IMR-90 (cell line): ENCODE measurements at places on chromosomes 7 and 10. TPM values are rescaled to one million over a fixed set of nuclear protein-coding genes. Genes with fewer than 3 reads are reported as not detected.

Gene SRRM3
- 0.18 and 0.28 TPM in 2 replicates for total RNA-seq

Gene CALD1
- total RNA-seq: 487 and 532 TPM in 2 replicates

Gene PAOX
- 3.6 and 3.8 TPM in 2 replicates for total RNA-seq

Gene NPFFR1
- total RNA-seq: not detected in 2 replicates

DNA sequence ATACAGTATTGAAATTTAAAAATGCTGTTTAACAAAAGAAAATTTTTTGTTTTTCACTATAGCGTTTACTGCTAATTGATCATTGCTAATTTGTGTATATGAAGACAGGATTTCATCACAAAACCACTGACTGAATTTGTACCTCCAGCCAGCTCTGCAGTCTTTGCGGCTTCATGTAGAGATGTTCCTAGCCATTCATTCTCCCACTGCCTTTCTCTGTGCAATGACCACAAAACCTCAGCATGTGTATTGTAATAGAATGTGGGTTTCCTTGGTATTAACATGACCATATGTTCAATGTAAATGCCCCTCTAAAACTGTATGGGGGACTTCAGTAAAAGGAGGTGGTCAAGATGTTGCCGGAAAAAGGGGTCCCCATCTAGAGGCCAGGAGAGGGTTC is 81.1 kb upstream of the STEAP1B start:
- DNase-seq: no peak
- H3K27me3 ChIP-seq: no peaks in the 10 kb centered on the region
- no peak overlapping the region for H3K4me3 ChIP-seq
- no peak overlapping the region for H3K27ac ChIP-seq
- no peaks in the 10 kb centered on the region for H3K36me3 ChIP-seq

- DNase-seq: no peak
- H3K27me3 ChIP-seq: no peaks in the 10 kb centered on the region
- peaks cover 13% of the 10 kb centered on the region for H3K36me3 ChIP-seq
- no peak overlapping the region for H3K27ac ChIP-seq
- H3K4me3 ChIP-seq: no peak overlapping the region
Measured at GRCh38 chr10:114829160-114829909, 7.8 kb downstream of the FHIP2A start.

DNA sequence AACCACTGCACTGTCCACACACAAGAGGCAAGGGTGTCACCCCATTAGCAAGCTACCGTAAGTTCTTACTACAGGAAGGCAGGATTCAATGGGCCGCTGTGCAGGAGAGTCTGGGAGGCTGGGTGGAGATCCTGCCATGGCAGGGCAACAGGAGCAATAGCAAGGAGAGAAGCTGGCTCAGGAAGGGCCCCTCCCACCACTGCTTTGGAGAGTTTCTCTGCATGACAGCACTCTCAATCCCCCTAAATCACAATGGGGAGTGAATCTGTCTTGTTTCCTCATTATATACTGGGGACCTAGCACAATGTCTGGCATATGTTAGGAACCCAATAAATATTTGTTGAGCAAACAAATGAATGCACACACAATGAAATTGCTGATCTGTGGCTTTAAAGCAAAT is 83.2 kb upstream of the SFMBT2 start:
- no peaks in the 10 kb centered on the region for H3K4me1 ChIP-seq
- H3K27ac ChIP-seq: no peak overlapping the region
- H3K27me3 ChIP-seq: no peaks in the 10 kb centered on the region
- no peak for DNase-seq
- no peaks in the 10 kb centered on the region for H3K36me3 ChIP-seq
- no peak overlapping the region for H3K4me3 ChIP-seq

DNA sequence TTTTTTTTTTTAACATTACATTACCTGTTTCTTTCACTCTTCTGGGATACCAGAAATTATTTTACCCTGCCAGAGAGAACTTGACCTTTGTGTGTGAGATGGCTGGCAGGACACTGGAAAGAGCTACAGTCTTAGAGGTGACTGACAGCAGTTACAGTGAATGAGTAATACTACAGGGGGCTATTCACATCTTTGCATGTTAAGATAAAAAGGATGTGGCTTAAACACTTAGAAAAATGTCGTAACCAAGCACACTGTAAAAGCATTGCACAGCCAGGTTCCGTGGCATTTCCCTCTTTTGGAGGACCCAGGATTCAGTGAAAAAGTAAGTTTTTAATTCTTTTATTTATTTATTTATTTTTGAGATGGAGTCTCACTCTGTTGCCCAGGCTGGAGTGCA is 18.8 kb upstream of the TBC1D12 start:
- DNase-seq: no peak
- no peaks in the 10 kb centered on the region for H3K36me3 ChIP-seq
- no peak overlapping the region for H3K4me3 ChIP-seq
- no peak overlapping the region for H3K27ac ChIP-seq
- H3K4me1 ChIP-seq: 0 out of 2 replicates have a peak, but pooled peaks cover 2% of the 10 kb centered on the region

- DNase-seq: no peak
- peaks cover 37% of the 10 kb centered on the region for H3K27me3 ChIP-seq
- no peaks in the 10 kb centered on the region; the same call in 1 of the 2 replicates for H3K4me1 ChIP-seq
- H3K36me3 ChIP-seq: no peaks in the 10 kb centered on the region
- no peak overlapping the region for H3K4me3 ChIP-seq
Measured at GRCh38 chr7:128112018-128112780, 81.0 kb upstream of the LRRC4 start.

- H3K27me3 ChIP-seq: no peaks in the 10 kb centered on the region
- no peak for DNase-seq
- H3K4me3 ChIP-seq: peak overlapping the region; percentile 100
- H3K36me3 ChIP-seq: no peaks in the 10 kb centered on the region
- peak overlapping the region; percentile 71; the same call in 1 of the 2 replicates for H3K27ac ChIP-seq
- H3K4me1 ChIP-seq: peaks cover 4% of the 10 kb centered on the region; the same call in 1 of the 2 replicates
Measured at GRCh38 chr10:116741391-116742351, 695 bp downstream of the HSPA12A start.

- no peaks in the 10 kb centered on the region for H3K36me3 ChIP-seq
- peak; percentile 49 for DNase-seq
- no peaks in the 10 kb centered on the region for H3K27me3 ChIP-seq
- no peak overlapping the region for H3K4me3 ChIP-seq
- peaks cover 17% of the 10 kb centered on the region for H3K4me1 ChIP-seq
Measured at GRCh38 chr10:71234970-71235685, 22.8 kb downstream of the UNC5B start.

DNA sequence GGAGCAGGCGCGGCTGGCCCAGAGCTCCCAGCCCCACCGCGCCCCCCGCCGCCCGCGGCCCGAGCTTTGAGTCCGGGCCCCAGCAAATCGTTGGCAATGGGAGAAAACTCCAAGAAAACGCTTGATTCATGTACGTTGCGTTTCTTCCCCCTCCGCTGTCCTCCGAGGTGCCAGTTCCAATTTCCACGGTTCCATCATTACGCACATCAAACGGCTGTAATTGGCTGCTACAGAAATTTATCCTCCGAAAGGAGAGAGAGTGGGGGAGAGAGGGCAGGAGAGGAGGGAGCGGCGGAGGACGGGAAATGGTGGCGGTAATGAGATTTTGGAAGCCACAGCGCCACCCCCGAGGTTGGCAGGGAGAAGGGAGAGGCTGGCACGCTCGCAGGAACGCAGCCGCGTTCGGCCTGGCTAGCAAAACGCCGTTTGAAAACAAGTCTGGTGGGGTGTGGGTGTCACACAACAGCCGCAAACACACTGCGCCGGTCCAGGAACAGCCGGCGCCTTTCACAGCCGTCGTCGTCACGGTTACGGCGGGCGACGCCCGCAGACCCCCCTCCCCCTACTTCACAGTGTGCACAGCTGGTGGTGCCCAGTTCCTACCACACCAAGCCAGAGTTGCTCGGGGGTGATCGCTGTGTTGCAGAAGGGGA is 57.5 kb downstream of the UNCX start:
- peaks cover 71% of the 10 kb centered on the region for H3K27me3 ChIP-seq
- H3K4me1 ChIP-seq: no peaks in the 10 kb centered on the region; the same call in 1 of the 2 replicates
- no peak overlapping the region for H3K27ac ChIP-seq
- no peaks in the 10 kb centered on the region for H3K36me3 ChIP-seq
- DNase-seq: no peak

GRCh38 chr10:19819419-19820033 is 3.3 kb downstream of the PLXDC2 start:
- no peak overlapping the region for H3K27ac ChIP-seq
- H3K4me1 ChIP-seq: no peaks in the 10 kb centered on the region
- no peak overlapping the region for H3K4me3 ChIP-seq
- H3K36me3 ChIP-seq: no peaks in the 10 kb centered on the region

- no peaks in the 10 kb centered on the region for H3K27me3 ChIP-seq
- H3K4me1 ChIP-seq: 0 out of 2 replicates have a peak, but pooled peaks cover 2% of the 10 kb centered on the region
- H3K27ac ChIP-seq: no peak overlapping the region
- no peaks in the 10 kb centered on the region for H3K36me3 ChIP-seq
Measured at GRCh38 chr7:14836006-14836405, 66.5 kb downstream of the DGKB start.

GRCh38 chr7:117062300-117062699 is 109.0 kb downstream of the ST7 start:
- H3K4me3 ChIP-seq: no peak overlapping the region
- H3K4me1 ChIP-seq: peaks cover 7% of the 10 kb centered on the region
- peak overlapping the region; percentile 62; the same call in 1 of the 2 replicates for H3K27ac ChIP-seq
- no peaks in the 10 kb centered on the region for H3K36me3 ChIP-seq
- no peaks in the 10 kb centered on the region for H3K27me3 ChIP-seq

- peak overlapping the region; percentile 55 for H3K27ac ChIP-seq
- peak; percentile 91 for DNase-seq
- peak overlapping the region; percentile 86 for H3K4me3 ChIP-seq
- peaks cover 2% of the 10 kb centered on the region for H3K4me1 ChIP-seq
- H3K27me3 ChIP-seq: no peaks in the 10 kb centered on the region
Measured at GRCh38 chr7:116211006-116211912, 920 bp downstream of the TES start.

GRCh38 chr10:84360637-84361365 is 32.4 kb downstream of the CCSER2 start:
- H3K4me1 ChIP-seq: peaks cover 8% of the 10 kb centered on the region
- no peaks in the 10 kb centered on the region for H3K36me3 ChIP-seq
- DNase-seq: peak; percentile 34
- H3K4me3 ChIP-seq: peak overlapping the region; percentile 71
- no peaks in the 10 kb centered on the region for H3K27me3 ChIP-seq
- H3K27ac ChIP-seq: peak overlapping the region; percentile 82; the same call in 1 of the 2 replicates

- no peaks in the 10 kb centered on the region for H3K36me3 ChIP-seq
- H3K4me1 ChIP-seq: no peaks in the 10 kb centered on the region
- no peak overlapping the region for H3K4me3 ChIP-seq
- no peak for DNase-seq
- no peaks in the 10 kb centered on the region for H3K27me3 ChIP-seq
- no peak overlapping the region for H3K27ac ChIP-seq
Measured at GRCh38 chr10:99844433-99844955, 62.1 kb downstream of the ABCC2 start.

- H3K36me3 ChIP-seq: no peaks in the 10 kb centered on the region
- no peak overlapping the region for H3K27ac ChIP-seq
- peaks cover 4% of the 10 kb centered on the region for H3K4me1 ChIP-seq
- DNase-seq: no peak
- H3K27me3 ChIP-seq: peaks cover 3% of the 10 kb centered on the region; the same call in 1 of the 2 replicates
Measured at GRCh38 chr10:88092973-88093372, 229.5 kb downstream of the PTEN start.

- no peak overlapping the region for H3K27ac ChIP-seq
- no peak for DNase-seq
Measured at GRCh38 chr7:26614503-26614902, 249.9 kb downstream of the SKAP2 start.

GRCh38 chr10:89534826-89535166 is 598 bp downstream of the SLC16A12 start:
- H3K36me3 ChIP-seq: no peaks in the 10 kb centered on the region
- peak overlapping the region; percentile 51 for H3K4me3 ChIP-seq
- H3K4me1 ChIP-seq: peaks cover 3% of the 10 kb centered on the region; the same call in 1 of the 2 replicates
- peaks cover 18% of the 10 kb centered on the region for H3K27me3 ChIP-seq
- DNase-seq: no peak
- H3K27ac ChIP-seq: no peak overlapping the region

- H3K36me3 ChIP-seq: peaks cover 30% of the 10 kb centered on the region
- no peaks in the 10 kb centered on the region for H3K4me1 ChIP-seq
- H3K4me3 ChIP-seq: no peak overlapping the region
- DNase-seq: no peak
- no peak overlapping the region for H3K27ac ChIP-seq
Measured at GRCh38 chr10:67935223-67935622, 50.8 kb downstream of the SIRT1 start.

DNA sequence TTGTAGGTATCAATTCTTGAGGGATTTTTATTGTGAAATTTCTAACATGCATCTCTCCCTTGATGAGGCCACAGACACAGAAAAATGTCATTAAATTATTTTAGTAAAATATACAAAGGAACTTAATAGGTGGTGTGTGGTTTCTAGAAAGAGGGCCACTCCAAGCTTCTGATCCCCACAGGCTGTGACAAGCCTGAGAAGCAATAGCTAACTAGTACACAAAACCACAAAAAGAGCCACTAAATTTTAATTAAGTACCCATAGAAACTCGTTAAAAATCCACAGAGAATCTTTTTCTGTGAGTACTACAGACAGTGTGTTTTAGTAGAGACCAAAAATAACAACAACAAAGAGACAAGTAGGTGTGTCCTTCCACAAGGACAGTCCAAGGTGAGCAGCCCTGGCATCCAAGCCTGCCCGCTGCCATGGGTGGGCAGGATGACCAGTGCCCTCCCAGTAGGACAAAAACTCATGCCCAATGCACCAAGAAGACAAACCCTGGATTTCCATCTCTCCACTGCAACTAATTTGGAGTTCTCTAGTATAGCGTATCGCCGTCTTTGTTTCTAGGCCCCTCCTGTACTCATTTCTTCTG is 81.0 kb downstream of the RNF216 start:
- peaks cover 25% of the 10 kb centered on the region for H3K36me3 ChIP-seq
- DNase-seq: no peak
- peak overlapping the region; percentile 8; the same call in 1 of the 2 replicates for H3K27ac ChIP-seq
- H3K4me3 ChIP-seq: no peak overlapping the region

GRCh38 chr7:39650676-39651075 is 27.3 kb downstream of the RALA start:
- H3K4me3 ChIP-seq: no peak overlapping the region
- H3K27me3 ChIP-seq: no peaks in the 10 kb centered on the region
- H3K27ac ChIP-seq: peak overlapping the region; percentile 78
- peak; percentile 81 for DNase-seq
- H3K36me3 ChIP-seq: no peaks in the 10 kb centered on the region

- H3K4me1 ChIP-seq: no peaks in the 10 kb centered on the region
- no peak for DNase-seq
- no peak overlapping the region for H3K4me3 ChIP-seq
- no peaks in the 10 kb centered on the region for H3K36me3 ChIP-seq
- H3K27me3 ChIP-seq: no peaks in the 10 kb centered on the region
Measured at GRCh38 chr10:59108886-59109288, 67.6 kb upstream of the PHYHIPL start.
